ENCODE measurements at places on chromosomes 5 and 9.

DNA sequence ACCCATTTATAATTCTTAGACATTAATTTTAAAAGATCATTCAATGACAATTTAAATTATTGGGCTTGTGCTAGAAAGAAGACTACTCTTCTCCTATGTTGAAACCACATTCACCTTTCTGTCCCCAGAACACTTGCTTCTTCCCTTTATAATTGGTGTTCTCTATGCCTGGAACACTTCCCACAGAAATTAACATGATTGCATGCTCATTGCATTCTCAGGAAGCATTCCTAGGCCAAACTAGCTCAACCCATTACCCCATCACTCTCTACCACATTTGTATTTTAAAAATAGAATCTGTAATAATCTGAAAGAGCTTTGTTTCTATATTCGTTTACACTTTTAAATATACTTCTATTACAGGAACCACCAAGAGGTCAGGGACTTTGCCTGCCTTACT is 184.7 kb downstream of the MEF2C start:
- no peak for DNase-seq

DNA sequence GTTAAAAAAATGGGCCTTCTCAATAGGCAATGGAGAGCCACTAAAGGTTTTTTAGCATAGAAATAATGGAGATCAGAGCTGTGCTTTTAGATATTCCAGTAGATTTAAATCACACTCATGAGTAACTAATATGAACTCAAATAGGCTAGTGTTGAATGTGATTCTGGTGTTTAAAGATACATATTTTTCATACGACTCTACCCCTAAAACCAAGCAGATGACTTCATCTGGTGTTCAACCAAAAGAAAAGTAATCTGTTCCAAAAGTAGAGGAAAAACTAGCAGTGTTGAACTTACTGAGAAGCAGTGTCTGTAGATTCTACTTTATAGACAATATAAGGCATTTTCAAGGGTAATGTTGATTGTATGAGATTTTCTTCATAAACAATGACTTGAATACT is 138.1 kb downstream of the TSSK1B start:
- peak; percentile 15 for DNase-seq

DNA sequence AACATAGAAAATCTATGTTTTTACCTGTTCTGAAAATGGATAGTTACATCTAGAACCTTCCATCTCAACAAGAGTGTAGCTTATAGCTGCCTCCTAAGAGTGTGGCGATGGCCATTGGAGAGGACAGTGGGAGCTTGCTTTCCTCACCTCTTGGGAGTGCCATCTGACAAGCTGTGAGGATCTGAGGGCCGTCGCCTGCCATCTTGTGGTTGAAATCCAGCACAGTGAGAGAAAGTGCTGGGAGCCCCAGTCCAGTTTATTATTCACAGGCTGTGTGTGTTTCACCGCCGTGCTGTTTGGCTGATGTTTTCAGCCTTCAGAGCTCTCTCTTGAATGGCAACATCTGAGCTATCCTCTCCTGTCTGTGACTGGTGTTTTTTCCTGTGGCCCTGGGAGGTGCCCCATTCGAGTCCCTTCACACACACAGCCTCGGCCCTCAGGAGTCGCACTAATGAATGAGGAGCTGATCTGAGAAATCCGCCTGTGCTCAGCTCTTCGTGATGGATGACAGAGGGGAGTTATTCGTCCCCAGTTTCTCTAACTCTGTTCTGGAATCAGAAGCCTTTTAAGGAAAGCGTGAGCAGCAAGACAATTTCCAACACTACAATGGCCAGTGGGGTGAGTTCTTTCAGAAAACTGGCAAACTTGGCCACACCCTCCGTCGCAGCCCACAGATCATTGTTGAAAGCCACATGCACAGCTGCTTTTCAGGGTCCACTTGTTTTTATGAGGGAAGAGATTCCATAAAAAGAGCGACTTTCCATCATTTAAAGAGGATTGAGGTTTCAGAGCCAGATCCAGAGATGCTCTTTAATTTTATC is 170.3 kb downstream of the PDZD2 start:
- peak; percentile 74 for DNase-seq

DNA sequence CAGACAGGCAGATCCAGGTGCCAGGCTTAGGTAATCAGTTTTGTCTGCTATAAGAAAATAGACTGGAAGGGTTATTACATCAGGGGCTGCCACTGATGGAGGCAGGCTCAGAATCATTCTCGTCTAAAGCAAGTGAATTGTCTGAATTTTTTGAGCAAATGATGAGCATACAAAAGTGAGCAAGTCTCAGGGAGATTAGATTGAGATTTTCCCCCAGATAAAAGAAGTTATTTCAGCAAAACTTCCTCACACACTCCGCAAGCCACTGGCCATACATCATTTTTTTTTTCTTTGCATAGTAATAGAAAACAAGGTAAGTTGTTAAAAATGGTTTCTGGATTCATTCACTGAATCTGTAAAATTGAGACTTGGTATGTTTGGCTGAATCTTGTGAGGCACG is 52.9 kb downstream of the ZNF462 start:
- no peak for DNase-seq

DNA sequence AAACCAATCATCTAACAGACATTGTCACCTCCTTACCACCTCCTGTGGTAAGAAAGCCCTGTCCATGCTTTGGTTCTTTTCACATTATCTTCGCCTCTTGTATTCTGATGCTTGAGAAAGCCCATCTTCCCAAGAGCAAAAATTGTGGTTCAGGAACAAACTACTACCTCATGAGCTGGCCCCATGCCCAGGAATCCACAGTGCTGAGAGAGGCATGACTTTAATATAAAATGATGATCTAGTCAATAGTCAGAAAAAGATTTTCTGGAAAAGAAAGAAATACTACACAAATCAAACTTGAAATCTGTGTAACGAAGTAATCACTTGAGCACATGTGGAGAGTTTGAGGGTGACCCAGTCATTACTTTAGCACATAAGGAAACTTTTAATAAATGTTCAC is 94.7 kb downstream of the FGF10 start:
- DNase-seq, result peak; percentile 12

GRCh38 chr5:154892369-154892771 is 33.9 kb downstream of the CNOT8 start:
- no peak for DNase-seq

- peak; percentile 98 for DNase-seq
Observed at GRCh38 chr9:107711542-107711941, 222.0 kb upstream of the KLF4 start.

DNA sequence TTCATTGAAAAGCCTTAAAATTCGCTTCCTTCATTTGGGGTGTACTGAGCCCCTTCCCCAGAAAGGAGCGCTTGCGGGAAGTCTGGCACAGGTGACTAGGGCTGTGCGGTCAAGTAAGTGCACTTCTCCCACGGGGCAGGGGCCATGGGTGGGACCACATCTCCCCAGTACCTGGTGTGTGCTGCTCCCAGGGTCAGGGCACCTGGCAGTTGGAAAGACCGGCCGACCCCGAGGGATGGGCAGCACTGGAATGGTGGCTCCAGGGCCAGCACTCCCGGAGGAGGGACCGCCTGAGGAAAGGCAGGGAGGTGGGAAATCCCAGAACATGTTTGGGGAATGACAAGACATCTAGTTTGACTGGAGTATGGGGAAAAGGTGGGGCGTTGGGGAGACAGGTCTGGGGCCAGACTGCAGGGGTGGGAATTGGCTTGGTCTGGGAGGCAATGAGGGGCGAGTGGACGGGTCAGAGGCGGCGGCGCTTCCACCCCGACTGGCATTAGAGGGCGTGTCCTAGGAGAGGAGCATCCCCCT is 727 bp upstream of the GLIPR2 start:
- DNase-seq, result no peak

- DNase-seq, result no peak
Observed at GRCh38 chr5:133696782-133697507, 84.6 kb upstream of the FSTL4 start.

- no peak for DNase-seq
Observed at GRCh38 chr5:119458911-119459632, 6.8 kb downstream of the HSD17B4 start.

- DNase-seq, result no peak
Observed at GRCh38 chr5:10576121-10576789, 12.4 kb downstream of the ANKRD33B start.

- DNase-seq, result no peak
Observed at GRCh38 chr9:84152204-84152603, 171.6 kb downstream of the RMI1 start.

GRCh38 chr9:35616681-35617459 is 1.3 kb downstream of the CD72 start:
- DNase-seq, result peak; percentile 50

- peak; percentile 49 for DNase-seq
Observed at GRCh38 chr5:113232221-113232620, 202.6 kb downstream of the TSSK1B start.

- DNase-seq, result peak; percentile 14
Observed at GRCh38 chr5:58019614-58020013, 440.3 kb downstream of the PLK2 start.

DNA sequence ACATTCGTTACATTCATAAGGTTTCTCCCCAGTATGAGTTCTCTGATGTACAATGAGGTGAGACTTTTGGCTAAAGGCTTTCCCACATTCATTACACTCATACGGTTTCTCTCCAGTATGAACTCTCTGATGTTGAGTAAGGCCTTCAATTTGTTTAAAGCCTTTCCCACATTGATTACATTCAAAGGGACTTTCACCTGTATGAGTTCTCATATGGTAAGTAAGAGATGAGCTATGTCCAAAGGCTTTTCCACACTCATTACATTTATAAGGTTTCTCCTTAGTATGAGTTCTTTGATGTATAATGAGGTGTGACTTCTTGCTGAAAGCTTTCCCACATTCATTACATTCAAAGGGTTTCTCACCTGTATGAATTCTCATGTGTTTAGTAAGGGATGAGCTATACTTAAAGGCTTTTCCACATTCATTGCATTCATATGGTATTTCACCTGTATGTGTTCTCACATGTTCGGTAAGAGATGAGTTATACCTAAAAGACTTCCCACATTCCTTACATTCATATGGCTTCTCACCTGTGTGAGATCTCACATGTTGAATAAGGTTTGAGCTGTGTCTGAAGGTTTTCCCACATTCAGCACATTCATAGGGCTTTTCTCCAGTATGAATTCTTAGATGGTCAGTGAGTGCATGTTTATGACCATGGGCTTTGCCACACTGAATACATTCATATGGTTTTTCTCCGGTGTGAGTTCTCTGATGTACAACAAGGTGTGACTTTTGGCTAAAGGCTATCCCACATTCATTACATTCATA is 13.5 kb downstream of the ZFP37 start:
- DNase-seq, result no peak
